GM12864 (cell line): ENCODE measurements at places on chromosomes 11 and 22.

- DNase-seq, result no peak
Measured at GRCh38 chr11:289398-289711, 429 bp downstream of the PGGHG start.

DNA sequence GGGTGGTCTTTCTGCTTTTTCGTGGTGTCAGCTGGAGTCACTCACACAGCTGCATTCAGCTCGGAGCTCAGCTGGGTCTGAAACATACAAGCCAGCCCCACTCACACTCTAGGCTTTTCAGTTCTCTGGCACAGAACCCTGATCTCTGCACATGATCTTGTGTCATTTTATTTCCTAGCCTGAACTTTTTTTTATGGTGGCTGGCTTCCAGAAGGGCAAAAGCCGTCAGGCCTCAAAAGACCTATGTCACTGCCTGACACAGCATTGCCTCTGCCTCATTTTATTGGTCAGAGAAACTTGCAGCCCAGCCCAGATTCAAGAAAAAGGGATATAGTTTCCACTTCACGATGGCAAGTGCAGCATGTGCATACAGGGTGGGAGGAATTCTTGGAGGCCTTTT, 117.8 kb downstream of the NTM start:
- no peak for DNase-seq

DNA sequence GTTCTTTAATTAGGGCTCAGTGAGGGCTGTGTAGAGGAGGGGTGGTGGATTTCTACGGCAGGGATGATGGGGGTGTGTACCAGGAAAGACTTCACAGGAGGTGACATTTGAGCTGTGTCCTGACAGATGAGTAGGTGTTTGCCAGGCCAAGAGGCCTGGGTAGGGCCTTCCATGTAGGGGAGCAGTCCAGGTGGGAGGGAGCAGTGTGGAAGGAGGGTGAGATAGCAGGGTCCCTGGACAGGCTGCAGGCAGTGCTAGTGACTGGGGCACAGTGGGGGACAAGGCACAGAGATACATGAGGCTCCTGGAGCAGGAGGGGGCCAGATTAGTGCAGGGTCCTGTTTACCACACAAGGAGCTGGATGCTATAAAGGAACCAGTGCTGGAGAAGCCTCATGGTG, 147.9 kb upstream of the CADM1 start:
- DNase-seq, result no peak

- DNase-seq, result no peak
Measured at GRCh38 chr11:9138133-9138453, 46.7 kb upstream of the SCUBE2 start.

DNA sequence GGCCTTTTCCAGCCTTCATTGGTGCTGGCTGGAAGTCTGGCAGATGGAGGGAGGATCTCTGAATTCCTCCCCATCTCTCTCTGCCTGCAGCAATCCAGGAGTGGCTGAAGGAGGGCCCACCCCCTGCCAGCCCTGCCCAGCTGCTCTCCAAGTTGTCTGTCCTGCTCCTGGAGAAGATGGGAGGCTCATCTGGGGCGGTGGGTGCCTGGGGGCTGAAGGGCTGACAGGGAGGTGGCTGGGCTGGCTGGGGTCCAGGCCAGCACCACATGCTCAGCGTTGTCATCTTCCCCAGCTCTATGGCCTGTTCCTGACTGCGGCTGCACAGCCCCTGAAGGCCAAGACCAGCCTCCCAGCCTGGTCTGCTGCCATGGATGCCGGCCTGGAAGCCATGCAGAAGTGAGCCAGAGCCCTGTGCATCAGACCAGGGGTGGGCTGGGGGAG, 12.2 kb downstream of the TKFC start:
- DNase-seq, result no peak

GRCh38 chr22:24353121-24353520, 74.3 kb upstream of the ADORA2A start:
- no peak for DNase-seq

DNA sequence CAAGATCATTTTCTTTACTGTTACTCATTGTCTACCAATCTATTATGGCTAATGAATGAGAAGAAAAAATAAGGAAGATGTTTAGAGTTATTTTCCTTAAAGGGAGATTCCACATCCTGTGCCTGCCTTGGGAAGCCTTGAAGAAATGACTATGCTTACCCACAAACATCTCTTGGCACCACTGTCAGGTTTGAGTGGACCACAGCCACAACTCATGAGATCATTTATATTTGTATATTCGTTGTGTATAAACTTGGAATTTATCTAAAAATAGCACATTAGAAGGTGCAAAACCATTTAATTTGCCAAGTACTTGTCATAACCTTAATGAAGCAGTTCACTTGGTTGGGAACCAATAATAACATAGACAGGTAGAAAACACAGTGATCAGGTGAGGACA, 740.8 kb downstream of the DLG2 start:
- DNase-seq, result no peak

- DNase-seq, result no peak
Measured at GRCh38 chr11:86738568-86738967, 61.8 kb upstream of the PRSS23 start.

- DNase-seq, result no peak
Measured at GRCh38 chr11:67510023-67510345, 2.0 kb upstream of the CDK2AP2 start.

GRCh38 chr11:124801014-124801413, 808 bp upstream of the MSANTD2 start:
- no peak for DNase-seq

- no peak for DNase-seq
Measured at GRCh38 chr11:12223771-12224536, 113.6 kb downstream of the MICAL2 start.

DNA sequence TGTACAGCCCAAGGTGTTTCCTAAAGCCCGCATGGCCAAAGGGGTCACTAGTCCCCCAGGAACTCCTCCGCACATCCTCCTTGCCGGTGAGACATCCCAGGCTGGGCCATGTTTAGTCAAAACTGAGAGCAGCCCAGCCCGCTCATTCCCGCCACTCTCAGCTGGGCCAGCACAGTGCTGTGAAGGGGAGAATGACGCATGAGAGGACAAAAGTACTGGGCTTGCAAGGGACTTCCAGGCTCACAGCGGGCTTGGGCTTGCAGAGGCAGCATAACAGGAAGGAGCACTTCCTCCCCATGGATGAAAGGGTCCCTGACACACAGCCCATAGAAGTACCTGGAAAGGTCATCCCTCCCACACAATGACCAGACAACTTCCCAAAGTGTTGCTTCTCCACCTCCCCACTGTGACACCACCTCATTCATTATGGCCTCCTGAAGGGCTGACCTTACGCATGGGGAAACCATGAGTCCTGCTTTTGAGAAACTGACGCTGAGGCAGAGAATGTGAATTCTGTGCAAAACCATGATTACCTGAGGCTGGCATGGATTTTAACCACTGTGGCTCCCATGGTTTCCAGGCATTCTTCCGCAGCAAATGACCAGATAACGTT, 19.1 kb downstream of the ETS1 start:
- DNase-seq, result no peak

DNA sequence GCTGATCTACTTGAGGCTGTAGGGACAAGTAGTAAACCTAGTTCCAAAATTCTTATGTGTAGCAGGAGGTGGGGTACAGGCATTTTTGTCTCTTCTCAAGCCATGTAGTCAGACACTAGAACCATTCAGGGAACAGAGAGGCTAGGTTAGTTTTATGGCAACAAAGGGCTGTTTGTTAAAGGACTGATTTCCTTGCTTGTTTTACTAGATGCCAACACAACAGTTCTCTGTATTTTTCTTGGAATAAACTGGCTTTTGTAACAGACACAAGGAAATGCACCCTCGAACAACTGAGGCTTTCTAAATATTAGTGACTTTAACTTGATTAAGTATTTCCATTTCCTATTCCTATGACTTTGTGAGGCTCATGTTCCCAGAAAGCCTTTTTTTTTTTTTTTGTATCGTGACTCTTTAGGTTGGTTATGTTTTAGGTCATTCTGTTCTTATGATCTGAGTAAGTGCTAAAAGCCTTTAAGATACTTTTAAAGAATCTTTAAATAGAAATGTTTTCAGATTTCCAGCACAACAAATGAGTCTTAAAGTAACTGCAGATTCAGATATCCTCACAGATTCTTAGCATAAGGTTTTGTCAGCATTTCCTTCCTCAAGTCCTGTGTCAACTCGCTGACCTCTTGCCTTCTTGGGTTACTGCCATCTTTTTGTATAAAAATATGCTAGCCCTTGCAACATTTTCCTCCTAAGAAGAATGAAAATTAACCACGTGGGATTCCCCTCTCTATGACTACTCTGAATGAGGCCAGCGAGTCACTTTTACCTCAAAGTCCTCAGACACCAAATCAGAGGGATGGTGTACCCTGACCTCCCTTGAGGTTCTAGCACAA, 92.5 kb downstream of the CCDC83 start:
- DNase-seq, result no peak

GRCh38 chr22:41920271-41920976, 5.5 kb upstream of the SHISA8 start:
- no peak for DNase-seq

- DNase-seq, result no peak
Measured at GRCh38 chr11:26987272-26987671, 6.6 kb upstream of the FIBIN start.

- no peak for DNase-seq
Measured at GRCh38 chr11:113350336-113351067, 36.1 kb downstream of the TTC12 start.

- DNase-seq, result no peak
Measured at GRCh38 chr11:86058360-86058759, 10.5 kb downstream of the PICALM start.

- DNase-seq, result no peak
Measured at GRCh38 chr11:33222052-33222750, 35.0 kb upstream of the HIPK3 start.

DNA sequence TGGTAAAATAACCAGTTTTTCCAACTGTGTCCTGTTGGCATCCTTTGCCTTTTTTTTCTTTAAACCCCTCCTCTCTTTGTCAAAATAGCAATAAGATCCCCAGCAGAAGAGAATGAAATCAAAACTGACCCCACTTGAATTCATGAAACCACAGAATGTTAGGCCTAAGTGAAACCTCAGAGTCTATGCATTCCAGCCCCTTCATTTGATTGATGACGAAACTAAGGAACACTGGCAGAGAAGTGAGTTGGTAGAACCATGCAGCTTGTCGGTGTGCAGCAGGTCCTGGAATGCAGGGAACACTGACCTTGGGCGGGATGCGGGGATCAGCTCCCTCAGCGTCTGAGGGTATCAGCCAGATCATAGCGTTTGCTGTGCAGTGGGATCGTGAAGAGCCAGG, 57.5 kb downstream of the GRK3 start:
- DNase-seq, result no peak

GRCh38 chr11:1520663-1521267, 34.2 kb upstream of the MOB2 start:
- DNase-seq, result no peak

DNA sequence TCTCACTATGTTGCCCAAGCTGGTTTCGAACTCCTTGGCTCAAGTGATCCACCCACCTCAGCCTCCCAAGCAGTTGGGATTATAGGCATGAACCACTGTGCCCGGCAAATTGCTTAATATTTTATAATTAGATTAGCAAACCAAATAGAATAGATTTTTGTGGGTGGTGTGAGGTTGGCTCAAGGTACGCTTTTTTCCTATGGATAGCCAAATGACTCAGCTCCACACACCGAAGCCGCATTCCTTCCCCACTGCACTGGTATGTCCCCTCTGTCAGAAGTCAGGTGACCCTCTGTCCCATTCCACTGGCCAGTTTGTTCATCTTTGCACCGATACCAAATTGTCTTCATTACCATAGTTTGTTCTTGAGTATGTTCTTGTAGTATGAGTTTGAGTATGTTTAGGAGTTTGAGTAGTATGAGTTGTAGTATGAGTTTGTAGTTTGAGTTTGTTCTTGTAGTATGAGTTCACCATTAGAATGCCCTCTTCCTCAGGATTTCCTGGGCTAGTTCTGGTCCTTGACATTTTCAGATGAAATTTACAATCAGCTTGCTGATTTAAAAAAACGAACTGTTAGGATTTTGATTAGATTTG, 19.4 kb downstream of the SUSD2 start:
- no peak for DNase-seq

- no peak for DNase-seq
Measured at GRCh38 chr11:112537846-112538330, 277.2 kb upstream of the PLET1 start.

- DNase-seq, result no peak
Measured at GRCh38 chr11:74636630-74637184, 44.3 kb downstream of the POLD3 start.

GRCh38 chr11:73402834-73403185, 26.6 kb downstream of the RELT start:
- DNase-seq, result no peak

GRCh38 chr11:532527-532985, 2.8 kb downstream of the HRAS start:
- no peak for DNase-seq

- DNase-seq, result no peak
Measured at GRCh38 chr11:29352273-29352795, 664.5 kb downstream of the KCNA4 start.

GRCh38 chr22:49170053-49170452, 657.6 kb downstream of the BRD1 start:
- DNase-seq, result no peak

DNA sequence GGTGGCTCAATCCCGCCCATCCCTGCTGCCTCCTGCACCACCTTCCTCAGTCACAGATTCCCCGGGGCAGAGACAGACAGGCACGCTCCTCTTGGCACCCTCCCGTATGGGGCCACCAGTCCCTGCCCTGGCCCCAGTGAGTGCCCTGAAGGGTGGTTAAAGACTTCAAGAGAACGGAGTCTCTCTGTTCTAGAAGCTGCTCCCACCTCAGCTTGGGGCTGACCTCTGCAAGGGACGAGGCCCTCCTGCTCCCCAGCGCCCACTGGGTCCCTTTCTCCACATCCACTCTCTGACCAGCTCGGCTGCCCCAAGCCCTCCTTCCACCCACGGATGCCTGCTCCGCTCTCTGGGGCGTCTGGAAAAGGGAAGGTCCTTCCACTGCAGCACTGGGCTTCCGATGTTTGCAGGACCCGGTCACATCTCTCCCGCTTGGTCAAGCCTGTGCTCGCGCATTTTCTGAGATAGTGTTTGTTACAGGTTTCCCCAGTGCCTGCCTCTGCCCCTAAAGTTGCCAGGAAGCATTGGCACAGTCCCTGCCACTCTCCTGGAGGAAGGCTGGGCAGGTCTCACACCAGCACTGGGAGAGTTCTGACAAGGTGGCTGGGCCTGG, 1487.9 kb downstream of the TBC1D22A start:
- no peak for DNase-seq

- DNase-seq, result no peak
Measured at GRCh38 chr11:114263513-114264170, 32.6 kb upstream of the NNMT start.

GRCh38 chr22:38021206-38021605, 36.0 kb upstream of the PICK1 start:
- DNase-seq, result no peak

DNA sequence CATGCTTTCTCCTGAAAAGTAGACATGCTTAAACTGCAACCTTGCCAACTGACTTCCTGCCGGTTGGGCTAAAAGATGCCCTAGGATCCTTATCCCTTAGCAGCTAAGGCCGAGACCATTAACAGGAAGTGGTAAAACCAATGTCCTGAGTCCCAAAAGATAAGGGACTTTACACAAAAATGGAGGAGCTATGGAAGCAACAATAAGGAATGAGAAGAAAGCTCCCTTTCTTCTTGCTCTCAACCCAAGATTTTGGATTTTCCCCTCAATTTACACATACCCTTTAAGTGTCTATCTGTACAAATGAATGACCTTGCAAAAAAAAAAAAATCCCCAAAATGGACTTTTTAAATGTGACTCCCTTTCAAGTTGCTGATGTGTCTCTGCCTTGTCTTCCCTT, 11.1 kb downstream of the MRPL17 start:
- DNase-seq, result no peak
